ENCODE measurements at places on chromosomes 2 and 18.

DNA sequence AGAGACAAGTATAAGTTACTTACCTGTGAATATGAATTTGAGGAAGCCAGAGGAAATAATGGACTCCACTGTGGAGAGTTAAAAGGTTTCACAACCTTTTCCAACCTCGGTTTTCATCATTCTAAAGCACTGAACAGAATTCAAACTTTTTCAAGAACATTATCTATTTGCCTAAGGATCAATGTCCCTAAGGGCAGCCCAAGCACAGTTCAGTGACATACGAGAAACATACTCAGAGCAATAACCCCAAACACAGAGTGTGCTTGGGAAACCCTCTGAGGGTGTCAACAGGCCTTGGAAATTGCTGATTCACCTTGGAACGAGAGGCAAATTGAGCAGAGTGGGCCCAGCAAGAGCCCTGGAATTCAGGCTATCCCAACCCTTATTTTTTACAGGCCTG is at the start of gene ABCB11:
Gene ABCB11 (minus strand): TSS at position 123 of the 400 bp plus-strand sequence. CDS start 13,199 bp downstream, outside the sequence.
- DNase-seq = no peak

DNA sequence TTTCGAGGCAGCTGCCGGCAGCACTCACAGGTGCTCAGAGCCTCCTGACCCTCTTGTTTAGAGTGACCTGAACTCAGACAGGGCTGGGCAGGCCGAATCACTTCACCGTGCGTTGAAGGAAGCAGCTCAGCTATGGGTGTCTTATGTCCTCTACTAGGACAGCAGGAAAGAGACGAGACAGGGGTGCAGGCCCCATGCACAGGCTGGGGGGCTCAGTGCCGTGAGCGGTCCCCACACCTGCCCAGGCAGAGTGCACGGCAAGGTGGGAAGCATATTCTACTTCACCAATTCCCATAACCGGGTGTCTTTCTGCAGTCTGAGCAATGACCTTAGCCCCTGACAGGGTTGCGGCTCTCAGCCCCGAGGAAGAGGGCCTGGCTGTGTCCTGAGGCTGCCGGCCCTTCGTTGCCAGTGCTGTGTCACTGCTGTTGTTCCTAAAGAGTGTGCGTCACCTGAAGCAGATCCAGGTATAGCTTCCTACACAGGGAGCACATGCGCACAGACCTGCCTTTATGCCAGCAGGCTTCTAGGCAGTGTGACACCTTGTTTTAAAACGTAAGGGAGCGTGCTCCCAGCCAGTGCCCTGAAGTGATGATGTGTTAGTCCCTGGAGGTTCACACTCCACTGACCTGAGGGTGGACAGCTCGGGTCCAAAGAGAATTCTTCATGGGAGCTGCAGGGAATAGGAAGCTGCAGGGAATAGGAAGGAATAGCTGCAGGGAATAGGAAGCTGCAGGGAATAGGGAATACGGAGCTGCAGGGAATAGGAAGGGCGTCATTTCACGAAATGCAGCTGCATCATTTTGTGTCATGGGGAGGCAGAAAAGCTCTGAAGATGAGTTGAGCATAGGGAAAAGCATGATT is 207.9 kb upstream of the SALL3 start:
- no peak for DNase-seq

- DNase-seq = no peak
Measured at GRCh38 chr18:28198620-28199019, 21.7 kb upstream of the CDH2 start.

- DNase-seq = no peak
Measured at GRCh38 chr18:44134447-44134846, 546.2 kb upstream of the SETBP1 start.

DNA sequence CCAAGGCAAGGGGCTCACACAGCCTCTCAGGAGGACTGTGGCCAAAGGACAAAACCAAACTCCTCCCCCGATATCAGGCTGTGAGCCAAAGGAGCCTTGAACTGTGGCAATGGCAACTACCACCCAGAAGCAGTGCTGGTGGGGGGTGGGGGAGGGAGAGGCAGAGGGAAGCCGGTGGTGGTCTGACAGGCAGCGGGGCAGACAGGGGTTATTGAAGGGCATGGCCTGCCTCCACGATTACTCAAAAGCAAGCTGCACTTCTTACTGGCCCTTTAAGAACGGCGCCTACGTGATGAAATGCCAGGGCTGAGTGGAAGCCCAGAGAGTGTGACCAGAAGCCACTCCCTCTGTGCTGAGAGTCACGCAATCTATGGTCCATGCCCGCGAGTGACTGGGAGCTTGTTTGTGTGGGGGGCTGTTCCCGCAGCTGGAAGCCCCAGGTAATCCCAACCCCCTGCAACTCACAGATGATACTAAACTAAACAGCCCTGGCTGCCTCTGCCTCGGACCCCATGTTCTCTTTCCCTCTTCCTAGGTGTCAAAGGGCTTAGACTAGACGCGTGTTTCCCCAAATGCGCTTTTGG is 128.2 kb upstream of the CXCR4 start:
- no peak for DNase-seq

DNA sequence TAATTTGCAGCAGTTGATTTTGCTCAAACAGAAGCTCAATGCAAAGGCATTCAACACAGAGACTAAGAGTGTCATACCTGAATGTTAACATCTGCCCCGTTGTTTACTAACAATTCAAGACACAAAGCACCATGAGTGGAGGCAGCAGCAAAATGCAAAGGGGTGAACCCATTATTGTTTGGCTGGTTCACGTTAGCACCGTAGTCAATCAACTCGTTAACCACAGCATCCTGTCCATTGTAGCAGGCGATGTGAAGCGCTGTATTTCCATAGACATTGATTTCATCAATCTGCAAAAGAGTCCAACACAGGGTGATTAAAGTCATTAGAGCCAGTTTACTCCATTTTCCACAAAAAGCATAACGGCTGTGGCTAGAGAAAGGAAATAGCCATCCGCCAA is 189.3 kb downstream of the ANKRD44 start:
- no peak for DNase-seq

DNA sequence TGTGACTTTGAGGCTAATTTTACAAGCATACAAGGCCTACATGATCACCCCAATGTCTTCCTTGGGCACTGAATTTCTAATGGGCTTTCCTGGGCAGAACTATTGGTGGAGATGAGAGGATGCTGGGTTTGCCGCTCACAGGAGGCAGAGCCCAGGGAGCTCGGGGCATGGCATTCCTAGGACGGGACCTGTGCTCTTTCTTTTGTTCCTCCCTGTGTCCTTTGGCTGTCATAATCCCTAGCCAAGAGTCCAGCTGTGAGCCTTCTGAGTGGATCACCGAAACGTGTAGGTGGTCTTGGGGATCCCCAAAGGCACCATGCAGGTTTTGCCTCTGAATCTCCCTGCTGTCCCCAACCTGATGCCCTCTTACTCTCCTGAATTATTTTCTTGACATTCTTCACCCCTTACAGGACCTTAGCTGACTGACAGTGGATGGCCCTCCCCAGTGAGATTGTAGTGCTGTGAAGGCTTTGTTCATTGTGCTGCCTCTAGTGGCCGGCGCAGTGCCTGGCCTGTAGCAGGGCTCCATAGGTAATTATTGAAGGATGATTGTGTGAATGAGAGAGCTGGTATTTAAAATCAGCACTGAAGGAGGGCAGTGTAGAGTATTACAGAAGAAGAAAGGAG is 221.9 kb downstream of the ZNF407 start:
- no peak for DNase-seq

GRCh38 chr2:216285701-216286100 is 86.6 kb downstream of the MARCHF4 start:
- no peak for DNase-seq

DNA sequence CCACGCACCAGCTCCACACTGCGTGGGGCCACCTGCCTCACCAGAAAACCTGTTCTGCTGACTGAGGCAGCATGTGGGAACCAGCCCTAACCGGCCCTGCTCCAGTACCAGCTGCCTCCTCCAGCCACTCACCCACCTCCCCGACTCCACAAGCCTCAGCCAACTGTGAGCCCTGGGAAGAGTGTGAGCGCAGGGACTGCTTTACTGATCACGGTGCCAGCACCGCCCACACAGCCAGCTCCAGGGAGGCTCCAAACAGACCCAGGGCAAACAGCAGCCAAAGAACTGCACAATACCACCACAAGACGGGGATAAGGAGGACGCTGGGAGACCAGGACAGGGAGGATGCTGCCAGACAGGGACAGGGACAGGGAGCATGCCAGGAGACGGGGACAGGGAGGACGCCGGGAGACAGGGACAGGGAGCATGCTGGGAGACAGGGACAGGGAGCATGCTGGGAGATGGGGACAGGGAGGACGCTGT is 28.4 kb downstream of the EIPR1 start:
- DNase-seq = peak; percentile 62

GRCh38 chr2:176096243-176096985 is 3.2 kb upstream of the HOXD12 start:
- DNase-seq = no peak

DNA sequence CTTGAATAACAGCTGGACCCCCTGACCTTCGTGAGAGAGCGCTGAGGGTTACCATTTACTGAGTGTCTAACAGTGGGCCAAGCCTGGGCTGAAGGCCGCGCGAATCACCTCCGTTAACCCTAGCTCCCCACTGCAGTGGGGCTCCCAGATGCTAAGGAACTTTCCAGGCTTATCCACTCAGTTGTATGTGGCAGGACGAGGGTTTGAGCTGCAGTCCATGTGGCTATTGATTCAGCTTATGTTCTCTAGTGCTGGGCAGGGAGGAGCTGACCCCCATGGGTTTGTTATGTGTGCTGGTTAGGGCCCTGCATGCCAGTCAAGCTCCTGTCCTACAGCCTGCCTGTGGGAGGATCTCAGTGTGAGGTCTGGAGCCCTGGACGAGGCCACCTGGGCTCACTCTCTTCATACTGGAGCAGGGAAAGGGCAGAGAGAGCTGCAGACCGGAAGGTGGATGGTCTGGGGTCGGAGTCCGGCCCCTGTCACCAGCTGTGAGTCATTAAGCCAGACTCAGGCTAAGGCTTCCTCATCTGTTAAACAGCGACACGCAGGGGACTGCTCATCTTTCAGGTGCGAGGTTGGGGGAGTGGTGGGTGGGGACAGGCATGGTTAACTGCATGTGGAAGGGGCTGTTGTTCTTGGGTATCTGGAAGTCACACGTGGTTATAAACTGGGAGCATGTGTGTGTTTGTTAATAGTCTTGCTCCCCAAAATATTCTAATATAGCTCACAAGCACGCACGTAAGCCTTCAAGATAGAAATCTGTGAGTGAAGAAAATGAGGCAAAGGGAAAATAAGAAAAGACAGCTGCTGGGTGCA is 6.6 kb downstream of the PSD4 start:
- no peak for DNase-seq

GRCh38 chr2:164910101-164910899 is 45.0 kb downstream of the SLC38A11 start:
- DNase-seq = no peak
